ENCODE measurements at places on chromosomes 4 and X.
A peak's percentile ranks its signal among the peaks of the same experiment; 100 is the strongest.

GRCh38 chrX:41877167-41877566 is 46.2 kb downstream of the CASK start:
- DNase-seq: no peak

- DNase-seq: no peak
Observed at GRCh38 chrX:13167481-13168231, 123.2 kb upstream of the FAM9C start.

- DNase-seq: no peak
Observed at GRCh38 chr4:6983544-6984142, 59.5 kb upstream of the TADA2B start.

GRCh38 chr4:81562093-81562492 is 90.4 kb upstream of the RASGEF1B start:
- DNase-seq: no peak

GRCh38 chr4:43992552-43992951 is 456.1 kb downstream of the KCTD8 start:
- no peak for DNase-seq

- peak; percentile 31 for DNase-seq
Observed at GRCh38 chr4:8537041-8537461, 43.1 kb upstream of the GPR78 start.

DNA sequence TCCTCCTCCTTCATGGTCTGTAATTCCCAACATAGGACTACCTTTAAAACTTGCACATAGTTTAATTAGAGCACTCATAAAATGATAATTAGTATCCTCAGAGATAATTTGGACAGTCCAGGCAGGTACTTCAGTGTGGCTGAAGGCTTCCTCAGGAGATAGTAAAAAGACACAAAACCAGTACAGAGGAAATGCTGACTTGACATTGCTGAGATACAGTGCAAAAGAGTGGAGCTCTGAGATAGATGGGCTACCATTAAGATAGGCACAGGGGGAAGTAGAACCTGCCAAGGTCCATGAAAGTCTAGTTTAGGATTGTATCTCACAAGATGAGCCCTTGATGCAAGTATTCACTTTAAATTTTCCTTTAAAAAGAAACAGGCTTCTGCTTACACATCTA is 91.0 kb downstream of the USP9X start:
- no peak for DNase-seq

DNA sequence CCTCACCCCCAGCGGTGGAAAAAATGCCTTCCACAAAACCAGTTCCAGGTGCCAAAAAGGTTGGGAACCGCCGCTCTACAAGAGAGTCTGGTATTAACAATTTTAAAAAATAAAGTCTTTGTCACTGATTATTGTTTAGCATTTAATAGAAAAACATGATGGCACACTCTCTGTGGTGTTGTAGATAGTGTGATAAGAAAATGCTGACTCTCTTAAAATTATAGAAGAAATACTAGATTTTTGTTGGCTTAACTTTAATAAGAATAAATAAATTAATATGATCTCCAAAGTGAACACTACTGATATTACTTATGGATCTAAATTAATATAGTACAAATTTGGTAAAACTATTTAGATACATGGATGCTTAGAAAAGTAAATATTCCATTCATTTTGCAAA is 943.5 kb downstream of the CCSER1 start:
- no peak for DNase-seq

GRCh38 chrX:96311366-96311765 is 373.3 kb upstream of the DIAPH2 start:
- DNase-seq: no peak

GRCh38 chr4:110619463-110620247 is 3.2 kb downstream of the PITX2 start:
- DNase-seq: no peak

- peak; percentile 62 for DNase-seq
Observed at GRCh38 chr4:79576429-79576753, 168.4 kb upstream of the GK2 start.

DNA sequence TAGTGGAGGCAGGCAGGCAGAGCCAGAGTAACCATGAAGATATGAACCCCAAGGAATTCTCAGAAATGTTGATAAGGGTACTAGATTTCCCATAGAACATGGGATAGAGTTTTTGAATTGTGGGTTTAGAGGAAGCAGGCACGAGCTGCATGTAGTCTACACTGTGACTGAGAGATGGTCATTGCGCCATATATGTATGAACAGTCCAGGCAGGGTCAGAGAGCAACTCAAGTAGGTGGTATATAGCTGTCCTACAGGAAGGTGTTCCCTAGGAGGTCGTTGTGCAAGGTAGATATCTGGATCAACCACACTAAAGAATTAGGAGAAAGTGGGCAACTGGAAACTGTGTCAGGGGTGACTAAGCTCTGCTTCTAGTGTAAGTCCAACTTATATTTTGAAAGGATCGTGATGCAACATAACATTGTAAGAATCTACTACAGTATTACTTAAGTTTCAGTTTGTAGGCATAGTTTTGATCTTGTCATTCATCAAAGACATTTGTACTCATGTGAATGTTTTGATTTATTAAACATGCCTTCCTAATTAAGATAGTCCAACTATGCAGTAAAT is 94.6 kb downstream of the HPGD start:
- DNase-seq: no peak

All from T47D (cell line).